ENCODE measurements at places on chromosomes 11 and 22.

DNA sequence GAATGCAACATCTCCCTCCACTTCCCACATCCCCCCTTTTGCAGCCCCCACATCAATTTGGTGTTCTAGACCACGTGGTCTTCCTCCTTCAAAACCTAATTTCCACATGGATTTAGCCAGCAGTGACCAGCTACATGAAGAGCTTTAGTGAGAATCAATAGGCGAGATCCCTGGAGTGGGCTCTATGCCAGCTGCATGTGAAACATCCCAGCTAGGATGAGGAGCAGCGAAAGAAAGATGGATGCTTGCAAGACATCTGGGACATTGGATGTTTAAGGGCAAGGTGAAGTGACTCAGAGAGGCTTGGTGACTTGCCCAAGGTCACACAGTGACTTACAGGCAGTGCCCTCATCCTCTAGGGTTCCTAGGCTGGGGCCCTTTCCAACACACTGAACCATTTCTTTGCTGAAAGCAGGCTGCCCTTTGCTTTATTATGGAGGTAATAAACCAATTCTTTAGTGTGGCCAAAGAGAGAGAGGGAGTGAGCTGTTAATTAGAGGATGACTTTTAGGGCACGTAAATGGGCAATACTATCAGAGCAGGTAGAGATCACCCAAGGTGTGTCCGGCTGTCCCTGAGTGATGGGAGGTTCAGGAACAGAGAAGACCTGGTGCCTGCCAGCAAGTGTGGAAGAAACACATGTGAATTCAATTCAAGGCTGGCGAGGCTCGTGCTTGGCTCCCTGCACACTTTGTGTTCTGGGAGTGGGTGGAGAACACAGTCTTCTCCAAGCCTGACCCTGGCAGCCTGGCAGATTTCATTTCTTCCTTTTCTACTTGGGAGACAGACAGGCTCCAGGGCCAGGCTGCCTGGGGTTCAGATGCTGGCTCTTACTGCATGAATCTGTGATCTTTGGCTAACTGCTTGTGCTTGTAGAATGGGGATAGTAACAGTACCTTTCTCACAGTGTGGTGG, 24.0 kb downstream of the TSPAN18 start:
- no peak for DNase-seq

GRCh38 chr11:69868871-69869270, 49.7 kb upstream of the FGF3 start:
- no peak for DNase-seq

- no peak for DNase-seq
These were observed 212.7 kb upstream of the CADM1 start for GRCh38 chr11:115716601-115717529.

DNA sequence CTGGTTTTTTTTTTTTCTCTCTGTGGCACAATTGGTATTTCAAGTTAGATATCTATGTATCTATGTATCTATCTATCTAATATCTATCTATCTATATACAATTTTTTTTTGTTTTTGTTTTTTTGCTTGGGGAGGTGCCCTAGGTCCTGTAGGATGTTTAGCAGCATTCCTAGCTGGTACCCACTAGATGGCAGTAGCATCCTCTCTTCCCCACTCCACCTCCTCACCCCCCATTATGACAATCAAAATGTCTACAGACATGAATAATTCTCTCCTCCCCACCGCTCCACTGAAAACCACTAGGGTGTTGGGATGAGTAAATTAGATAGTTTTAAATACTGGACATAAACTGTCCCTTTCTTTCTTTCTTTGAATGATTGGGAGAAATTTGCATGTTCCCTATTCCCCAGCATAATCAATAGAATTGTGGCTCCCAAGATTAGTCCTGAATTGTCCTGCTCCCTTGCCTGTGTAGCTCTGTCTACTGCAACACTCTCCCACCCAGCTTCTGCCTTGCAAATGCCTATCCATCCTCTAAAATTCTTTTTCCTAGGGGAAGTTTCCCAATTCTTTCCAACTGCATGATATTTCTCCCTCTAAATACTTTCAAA, 1152.4 kb downstream of the LRRC4C start:
- no peak for DNase-seq

DNA sequence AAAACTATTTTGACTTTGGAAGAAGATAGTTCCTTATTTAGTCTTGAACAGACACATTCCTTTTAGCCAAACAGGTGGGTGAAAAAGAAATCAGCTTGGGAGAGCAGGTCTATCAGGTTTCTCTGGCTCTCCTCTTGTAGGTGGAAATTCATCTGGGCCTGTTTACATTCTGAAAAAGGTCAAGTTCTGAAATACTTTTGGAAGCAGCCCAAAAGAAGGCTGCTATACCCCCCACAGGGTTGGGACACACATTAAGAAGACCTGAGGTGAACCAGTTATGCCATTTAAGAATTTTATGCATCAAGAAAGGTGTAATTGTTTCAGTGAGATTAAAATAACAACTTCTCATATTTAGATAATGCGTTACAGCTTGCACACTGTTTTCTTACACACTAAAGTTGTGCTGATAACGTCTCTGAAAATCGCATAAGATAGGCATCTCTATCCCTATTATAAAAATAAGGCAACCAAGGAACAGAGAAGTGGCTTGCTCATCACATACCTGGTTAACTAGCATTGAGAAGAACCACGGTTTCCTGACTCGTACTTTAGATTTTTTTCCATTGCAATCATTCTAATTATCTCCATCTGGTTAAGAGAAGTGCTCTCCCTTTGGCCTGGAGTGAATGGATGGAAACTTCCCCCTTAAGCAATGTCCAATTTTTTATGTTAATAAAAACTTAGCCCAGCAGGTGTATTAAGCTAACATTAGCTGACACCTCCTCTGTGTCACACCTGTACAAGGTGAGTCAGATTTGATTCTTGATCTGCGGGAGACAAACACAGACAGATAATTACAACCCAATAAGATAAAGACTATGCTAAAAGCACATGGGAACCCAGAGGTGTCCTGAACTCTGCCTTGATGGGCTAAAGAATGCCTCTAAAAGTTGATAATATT, 60.5 kb upstream of the UCP3 start:
- no peak for DNase-seq

GRCh38 chr11:86483940-86484794, 109.5 kb downstream of the CCDC81 start:
- no peak for DNase-seq

GRCh38 chr11:104899226-104899625, 966 bp upstream of the CASP12 start:
- DNase-seq, result no peak

- no peak for DNase-seq
These were observed 113.4 kb upstream of the CRYBB3 start for GRCh38 chr22:25085930-25086901.

DNA sequence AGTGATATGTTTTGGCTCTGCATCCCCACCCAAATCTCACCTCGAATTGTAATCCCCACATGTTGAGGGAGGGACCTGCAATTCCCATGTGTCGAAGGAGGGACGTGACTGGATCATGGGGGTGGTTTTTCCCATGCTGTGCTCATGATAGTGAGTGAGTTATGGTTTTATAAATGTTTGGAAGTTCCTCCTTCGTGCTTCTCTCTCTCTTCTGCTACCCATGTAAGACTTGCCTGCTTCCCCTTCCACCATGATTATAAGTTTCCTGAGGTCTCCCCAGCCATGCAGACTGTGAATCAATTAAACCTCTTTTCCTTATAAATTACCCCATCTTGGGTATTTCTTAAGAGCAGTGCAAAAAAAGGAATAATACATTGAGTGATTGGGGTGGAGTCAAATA, 7.3 kb upstream of the CEP295 start:
- DNase-seq, result no peak

DNA sequence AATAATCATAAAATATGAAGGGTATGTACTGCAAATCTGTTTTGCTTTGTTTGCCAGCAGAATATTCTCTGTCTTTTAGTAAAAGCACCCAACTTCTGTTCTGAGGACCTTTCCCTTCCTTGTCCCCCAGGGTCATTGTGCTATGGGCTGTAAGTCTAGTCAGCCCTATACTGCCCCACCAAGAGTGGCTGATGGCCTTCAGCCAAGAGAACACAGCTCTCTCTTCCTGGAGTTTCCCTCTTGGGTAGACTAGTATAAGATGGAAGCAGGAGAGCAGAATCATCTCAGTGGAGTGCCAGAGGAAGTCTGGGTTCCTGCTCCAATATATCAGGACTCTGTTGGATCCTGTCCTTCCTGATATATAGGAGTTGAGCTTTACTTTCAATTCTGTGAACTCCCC, 29.0 kb downstream of the MMP13 start:
- DNase-seq, result no peak

DNA sequence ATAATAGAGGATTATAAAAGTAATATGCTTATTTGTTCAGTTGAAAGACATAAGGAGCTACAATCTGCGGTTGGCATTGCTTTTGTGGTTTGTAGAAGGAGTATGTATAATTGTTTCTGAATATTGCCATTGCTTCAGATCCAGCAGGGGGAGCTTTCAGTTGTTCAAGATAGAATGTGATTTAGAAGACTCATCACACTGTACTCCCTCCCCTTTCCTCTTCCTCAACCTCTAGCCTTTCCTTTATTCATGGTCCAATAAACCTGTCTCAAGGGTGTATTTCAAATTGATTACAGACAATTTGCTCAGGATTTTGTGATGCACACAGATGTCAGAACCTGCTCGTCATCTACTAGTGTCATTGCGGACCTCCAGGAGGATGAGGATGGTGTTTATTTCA, 9.8 kb downstream of the PRMT3 start:
- DNase-seq, result no peak

GRCh38 chr22:35628732-35629131, 11.6 kb upstream of the MB start:
- no peak for DNase-seq

GRCh38 chr11:16394947-16395346, 38.6 kb upstream of the SOX6 start:
- DNase-seq, result no peak

DNA sequence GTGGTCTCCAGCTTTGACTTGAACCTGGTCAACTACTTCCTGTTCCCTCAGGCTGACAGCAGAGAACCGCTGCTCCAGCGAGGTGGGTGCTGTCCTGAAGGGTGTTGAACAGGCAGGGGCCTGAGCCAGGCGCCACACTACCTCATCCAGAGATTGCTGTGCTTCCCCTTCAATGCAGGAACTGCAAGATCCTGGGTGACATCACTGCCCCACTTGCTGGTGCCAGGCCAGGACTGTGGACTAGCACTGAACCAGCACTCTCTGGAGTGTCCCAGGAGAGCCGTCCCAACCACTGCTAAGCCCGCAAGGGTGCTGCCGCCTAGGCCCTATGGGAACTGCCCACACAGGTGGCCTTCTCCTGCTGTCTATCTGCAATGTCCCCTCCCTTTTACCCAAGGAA, 51.7 kb downstream of the GAB4 start:
- no peak for DNase-seq

GRCh38 chr11:131511794-131512193, 141.4 kb downstream of the NTM start:
- DNase-seq, result no peak

DNA sequence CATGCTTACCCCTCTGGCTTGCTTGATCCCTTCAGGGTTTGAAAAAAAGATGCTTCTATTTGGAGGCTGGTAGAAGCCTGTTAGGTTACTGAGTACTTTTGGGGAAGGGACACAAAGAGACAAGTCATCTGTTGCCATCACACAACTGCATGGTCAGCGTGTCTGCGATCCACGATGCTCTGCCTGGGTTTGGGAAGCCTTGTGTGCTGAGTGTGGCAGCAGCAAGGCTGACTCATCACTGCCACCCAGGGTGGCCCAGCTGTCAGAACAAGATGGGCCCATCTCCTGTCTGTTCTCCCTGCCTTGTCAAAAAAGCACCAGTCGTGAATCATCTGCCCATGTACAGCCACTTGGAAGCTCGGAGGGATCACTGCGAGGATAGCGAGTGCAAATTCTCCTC, 26.2 kb downstream of the UBASH3B start:
- no peak for DNase-seq

DNA sequence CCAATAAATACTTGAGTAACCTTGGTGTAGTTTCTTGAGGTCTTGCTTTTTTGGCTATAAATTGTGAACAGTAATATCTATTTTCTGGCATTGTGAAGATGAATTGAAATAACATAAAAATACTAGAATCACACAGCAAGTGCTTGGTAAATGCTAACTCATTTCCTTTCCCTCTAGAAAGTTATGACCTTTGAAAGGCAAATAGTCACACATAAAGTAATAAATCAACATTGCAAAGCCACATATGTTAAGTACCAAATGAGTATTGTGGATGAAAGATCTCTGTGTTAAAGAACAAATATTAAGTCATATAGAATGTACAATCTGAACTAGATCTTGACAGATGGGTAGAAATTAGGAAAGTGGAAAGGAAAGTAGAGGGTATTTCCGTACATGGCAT, 559.6 kb upstream of the CCDC90B start:
- no peak for DNase-seq

DNA sequence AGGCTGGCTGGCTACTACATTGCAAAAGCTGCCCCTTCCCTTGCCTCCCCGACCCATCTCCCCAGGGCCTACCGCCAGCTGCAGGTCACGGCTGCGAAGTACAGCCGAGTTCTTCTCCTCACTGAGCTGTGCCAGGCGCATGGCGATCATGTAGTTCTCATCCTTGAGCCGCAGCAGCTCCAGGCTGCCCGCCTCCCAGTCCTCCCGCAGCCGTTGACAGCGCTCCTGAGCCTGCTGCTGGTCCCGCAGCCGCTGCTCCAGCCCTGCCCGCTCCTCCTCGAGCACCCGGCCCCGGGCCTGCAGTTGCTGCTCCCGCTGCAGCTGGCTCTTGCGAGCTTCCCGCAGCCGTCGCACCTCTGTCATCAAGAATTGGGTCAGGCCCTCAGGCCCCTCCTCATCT, 3.3 kb downstream of the CARD10 start:
- no peak for DNase-seq

DNA sequence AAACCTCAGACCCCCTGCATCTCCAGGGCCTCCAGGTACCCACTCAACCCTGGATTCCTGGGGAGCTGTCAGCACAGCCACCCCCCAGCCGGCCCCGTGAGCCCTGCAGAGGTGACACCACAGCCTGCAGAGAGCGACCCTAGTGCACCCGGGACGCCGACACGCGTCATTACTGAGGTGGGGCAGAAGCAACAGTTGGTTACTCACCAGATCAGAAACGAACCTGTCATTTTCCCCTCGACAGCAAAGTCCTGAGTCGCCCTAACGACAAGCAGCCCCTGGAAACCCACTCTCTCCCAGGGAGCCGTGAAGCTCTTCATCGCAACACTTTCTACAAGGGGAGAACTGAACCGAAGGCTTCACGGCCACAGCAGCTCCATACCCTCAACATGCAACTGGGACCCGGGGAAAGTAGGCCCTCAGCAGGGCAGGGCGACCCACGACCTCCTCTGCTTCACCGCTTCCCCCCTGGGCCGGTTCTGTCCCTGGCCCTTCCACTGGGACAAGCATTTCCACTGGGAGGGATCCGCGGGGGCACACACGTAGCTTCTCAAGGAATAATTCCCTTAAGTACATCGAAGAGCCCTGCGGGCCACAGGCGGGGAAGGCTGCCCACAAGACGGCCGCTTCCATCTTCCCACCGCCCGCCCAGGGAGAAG, 1.6 kb downstream of the BRD1 start:
- no peak for DNase-seq

GRCh38 chr22:42772647-42773046, 52.0 kb upstream of the A4GALT start:
- DNase-seq, result no peak

GRCh38 chr11:78542007-78542406, 32.7 kb downstream of the NARS2 start:
- no peak for DNase-seq

GRCh38 chr11:8766043-8766987, 83.7 kb downstream of the RPL27A start:
- DNase-seq, result no peak

- no peak for DNase-seq
These were observed 30.4 kb downstream of the OR6Q1 start for GRCh38 chr11:58060939-58061672.
